MG63 (cell line): ENCODE measurements at places on chromosomes 7 and 10.

DNA sequence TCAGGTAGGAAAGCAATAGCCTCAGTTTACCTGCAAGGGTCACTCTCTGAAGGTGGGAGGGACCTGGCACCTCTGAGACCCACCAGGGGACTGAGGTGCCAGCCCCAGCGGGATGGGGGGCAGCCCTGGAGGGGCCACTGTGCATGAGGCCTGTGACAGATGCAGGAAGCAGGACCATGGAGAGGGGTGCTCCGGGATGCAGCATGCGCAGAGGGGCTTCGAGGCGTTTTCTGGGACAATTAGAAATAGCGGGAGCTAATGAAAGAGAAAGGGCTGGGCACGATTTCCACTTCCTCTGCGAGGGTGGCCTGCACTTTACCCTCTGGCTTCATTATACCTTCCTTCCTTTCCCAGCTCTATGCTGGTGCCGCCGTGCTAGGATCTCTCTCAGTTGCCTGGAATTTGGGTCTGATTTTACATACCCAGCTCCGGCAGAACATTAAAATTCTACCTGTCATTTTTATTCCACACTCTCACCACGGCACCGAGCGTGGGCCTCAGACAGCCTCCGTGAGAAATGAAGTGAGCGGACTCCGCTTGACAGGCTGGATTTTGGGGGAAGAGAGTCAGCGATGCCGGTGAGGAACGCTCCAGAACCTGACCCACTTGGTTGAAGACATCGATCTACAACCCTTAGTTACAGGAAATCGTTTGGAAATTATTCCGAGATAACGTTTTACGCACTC, 333.9 kb upstream of the PFKP start:
- no peak for DNase-seq

GRCh38 chr10:73167458-73167782, 388 bp downstream of the ECD start:
- DNase-seq = peak; percentile 2

DNA sequence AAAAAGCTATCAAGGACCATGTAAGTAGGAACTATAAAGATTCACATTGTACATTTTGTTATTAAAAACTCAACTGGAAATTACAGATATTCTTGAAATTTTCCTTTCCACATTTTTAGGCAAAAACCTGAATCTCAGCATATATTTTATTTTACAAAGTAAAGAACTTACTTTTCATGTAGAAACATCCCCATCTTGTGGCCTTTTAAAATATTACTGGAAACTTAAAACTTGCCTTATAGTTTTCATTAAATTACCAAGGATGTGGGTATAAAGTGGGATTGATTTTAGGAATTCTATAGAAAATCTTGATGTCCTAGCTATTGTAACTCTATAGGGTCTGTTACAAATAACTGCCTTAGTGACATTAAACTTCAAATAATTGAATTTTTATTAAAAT, 10.6 kb downstream of the DBF4 start:
- DNase-seq = no peak

DNA sequence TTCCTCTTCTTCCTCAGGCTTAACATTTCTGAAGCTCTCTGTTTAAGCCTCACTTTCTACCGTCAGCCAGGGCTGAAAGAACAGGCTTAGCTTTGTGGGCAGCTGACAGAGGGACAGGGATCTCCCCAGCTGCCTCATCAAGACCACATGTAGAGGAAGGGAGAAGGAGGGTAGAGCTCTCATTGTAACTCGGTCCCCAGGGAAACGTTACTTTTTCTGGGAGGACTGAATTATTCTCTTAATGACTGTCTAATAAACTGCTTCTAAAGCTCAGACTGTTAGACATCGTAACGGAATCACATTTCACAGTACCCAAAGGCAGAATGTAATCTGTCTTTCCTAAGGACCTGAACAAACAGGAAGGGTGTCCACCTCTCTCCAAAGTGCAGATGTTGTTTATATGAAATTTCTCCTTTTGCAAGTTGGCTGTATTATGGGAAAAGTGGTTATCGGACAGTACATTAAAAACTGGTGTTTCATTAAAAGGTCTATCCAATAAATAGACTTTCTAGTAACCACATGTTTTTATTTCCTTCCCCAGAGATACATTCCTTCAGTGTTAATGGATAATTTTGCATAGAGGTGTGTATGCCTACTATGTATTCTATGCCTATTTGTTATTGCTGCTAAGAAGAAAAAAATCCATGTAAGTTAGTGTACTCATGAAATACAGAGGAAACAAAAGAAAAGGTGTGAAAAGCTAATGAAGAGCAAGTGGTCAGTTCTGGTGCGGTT, 144.2 kb downstream of the CTTNBP2 start:
- DNase-seq = no peak

DNA sequence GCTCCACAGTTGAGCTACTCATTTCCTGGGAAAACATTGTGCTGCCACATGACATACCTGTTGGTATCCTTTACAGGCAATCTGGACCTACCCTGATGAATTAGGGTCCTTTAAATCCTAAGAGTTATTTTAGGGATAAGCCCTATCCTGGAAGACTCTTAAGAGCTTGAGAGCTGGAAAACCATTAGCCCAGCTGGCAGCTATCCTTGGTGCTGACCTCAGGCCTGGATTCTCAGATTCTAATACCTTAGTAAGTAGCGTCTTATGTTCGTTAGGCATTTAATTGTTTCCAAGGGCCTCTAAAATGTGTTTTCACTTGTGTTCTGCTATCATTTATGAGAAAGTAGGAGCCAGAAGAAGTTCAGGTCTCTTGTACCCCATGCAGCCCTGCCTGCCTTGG, 93.0 kb upstream of the SORCS3 start:
- no peak for DNase-seq

DNA sequence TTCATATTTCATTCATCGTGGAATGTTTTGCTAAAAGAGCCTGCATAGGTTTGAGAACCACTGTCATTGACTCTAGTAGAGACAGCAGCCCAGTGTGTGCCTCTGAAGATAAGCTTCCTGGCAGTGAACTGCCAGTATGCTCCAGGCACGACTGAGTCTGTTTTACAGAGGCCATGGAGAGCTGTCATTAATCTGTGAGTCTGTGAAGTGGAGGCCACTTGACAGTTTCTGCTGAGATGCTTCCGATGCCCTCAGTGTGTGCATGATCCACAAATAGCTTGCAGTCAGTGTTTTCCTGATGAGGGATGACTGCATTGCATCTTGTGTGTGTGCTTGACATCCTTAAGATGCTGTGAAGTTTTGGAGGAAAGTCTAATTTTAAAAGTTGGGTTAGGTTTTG, 162.2 kb downstream of the PFKFB3 start:
- DNase-seq = no peak

GRCh38 chr10:91797048-91797690, 1.1 kb upstream of the TNKS2 start:
- no peak for DNase-seq

DNA sequence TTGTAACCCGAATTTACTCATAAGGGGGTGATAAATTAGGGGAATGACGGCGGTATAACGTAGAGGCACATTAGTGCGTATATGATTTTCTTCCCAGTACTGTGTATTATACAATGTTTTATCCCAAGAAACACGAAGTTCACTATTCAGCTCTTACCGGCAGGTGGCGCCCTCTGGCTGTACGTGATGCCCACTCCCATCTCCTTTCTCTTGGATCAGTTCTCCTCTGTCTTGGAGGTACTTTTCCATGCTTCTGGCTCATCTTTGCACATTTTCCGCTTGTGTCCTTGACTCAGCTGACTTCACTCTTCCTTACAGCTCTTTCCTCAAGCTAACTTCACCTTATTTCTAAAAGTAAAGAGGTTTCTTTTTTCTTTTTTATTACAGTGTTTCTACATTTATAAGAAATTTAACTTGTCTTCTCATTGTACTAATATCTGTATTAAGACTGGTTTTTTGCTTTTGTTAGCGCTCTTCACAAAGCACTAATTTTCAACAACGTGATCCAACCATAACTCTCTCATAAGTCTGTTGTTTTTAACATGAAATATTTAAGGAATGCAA, 21.3 kb downstream of the TMEM176B start:
- DNase-seq = peak; percentile 60

DNA sequence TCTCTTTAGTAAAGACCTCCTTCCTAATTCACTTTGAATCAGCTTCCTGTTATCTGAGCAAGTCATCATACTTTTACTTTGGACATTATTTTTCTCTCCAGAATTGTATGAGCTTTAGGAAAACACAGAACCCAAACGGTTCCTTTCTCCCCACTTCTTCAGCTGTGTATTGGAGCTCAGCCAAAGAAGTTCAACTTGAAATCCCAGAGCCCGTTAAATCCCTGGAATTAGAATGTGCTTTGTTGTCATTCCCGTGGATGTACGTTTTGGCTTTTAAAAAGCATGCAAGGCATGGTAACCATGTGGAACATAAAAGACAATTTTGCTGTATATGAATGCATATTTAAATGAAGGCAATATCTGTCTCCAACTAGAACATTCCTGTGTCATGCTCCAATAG, 46.6 kb downstream of the AGMO start:
- no peak for DNase-seq

DNA sequence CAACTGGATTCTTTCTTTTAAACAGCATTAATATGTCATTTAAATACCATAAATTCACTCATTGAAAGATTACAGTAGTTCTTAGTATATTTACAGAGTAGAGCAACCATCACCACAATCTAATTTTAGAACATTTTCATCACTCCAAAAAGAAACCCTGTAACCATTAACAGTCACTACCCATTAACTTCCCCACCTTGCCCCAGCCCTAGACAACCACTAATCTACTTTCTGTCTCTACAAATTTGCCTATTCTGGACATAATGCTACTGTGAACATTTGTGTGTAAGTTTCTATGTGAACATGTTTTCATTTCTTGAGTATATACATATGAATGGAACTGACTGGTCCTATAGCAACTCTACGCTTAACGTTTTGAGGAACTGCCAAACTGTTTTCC, 42.4 kb downstream of the P4HA1 start:
- DNase-seq = no peak

GRCh38 chr7:36747280-36748016, 23.2 kb upstream of the AOAH start:
- peak; percentile 14 for DNase-seq

DNA sequence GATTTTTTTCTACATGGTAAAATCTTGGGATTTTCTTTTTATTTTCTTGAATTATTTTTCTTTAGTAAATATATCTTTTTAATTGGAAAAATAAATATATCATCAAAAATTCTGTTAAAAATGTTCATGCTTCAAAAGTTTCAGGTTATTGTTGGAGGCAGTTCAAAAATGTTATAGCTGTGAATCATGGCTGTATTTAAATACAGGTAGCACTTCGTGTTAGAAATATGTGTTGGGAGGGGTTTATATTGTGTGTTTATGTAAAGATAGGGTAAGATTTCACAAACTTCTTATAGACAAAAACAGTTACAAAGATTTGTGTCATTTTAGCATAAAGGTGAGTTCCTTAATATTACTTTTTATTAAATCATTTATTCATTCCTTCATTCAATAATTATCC, 60.4 kb downstream of the HDAC9 start:
- DNase-seq = no peak

GRCh38 chr7:11830582-11831155, 1.3 kb downstream of the THSD7A start:
- DNase-seq = no peak

GRCh38 chr10:51800121-51800520, 100.7 kb upstream of the CSTF2T start:
- DNase-seq = no peak

GRCh38 chr7:32673275-32673983, 178.1 kb downstream of the AVL9 start:
- no peak for DNase-seq

DNA sequence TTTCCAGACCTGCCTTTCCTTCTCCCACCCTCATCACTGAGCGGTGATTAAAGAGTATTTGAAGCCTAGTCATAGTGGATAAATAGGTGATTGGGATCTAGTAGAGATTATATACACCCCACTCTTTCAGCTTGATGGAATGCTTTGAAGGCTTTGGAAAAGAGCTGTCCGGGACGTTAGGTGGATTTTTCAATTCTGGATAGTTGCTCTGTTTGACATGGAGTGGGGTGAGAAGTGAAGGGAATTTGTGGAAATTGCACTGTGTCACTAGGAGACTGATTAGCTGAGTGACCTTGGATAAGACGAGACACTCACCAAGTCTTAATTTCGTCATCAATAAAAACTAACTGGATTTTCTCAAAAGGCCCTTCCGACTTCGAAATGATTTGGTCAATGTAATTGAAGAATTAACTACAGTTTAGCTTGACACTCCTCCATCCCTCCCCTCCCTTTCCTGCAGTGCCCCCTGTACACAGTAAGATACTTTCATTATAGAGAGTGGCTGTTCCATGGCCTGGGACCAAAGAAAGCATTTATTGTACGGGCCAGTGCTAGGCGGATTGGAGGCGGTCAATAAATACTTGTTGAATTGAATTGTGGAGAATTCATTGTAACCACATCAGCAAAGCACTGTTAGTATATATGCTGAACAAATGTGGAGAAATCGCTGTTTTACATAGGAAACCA, 962 bp downstream of the ZKSCAN1 start:
- no peak for DNase-seq

DNA sequence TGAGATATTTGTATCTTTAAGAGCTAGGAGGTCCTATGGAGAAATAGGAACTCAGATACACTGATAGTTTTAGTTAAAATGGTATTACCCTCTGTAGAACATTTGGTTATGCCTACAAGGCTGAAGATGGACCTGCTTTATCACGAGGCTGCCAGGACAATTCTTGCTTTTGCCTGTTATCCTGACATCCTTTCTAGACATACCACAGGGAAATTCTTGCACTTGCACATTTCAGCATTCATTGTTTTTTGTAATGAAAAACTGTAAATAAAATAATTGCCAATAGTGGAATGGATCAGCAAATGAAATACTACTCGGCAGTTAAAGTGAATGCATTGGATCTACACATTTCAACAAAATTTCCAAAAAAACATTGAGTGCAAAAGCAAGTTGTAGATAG, 9.7 kb downstream of the COL28A1 start:
- no peak for DNase-seq

- DNase-seq = peak; percentile 53
Measured at GRCh38 chr7:2701832-2702593, 14.0 kb downstream of the AMZ1 start.

DNA sequence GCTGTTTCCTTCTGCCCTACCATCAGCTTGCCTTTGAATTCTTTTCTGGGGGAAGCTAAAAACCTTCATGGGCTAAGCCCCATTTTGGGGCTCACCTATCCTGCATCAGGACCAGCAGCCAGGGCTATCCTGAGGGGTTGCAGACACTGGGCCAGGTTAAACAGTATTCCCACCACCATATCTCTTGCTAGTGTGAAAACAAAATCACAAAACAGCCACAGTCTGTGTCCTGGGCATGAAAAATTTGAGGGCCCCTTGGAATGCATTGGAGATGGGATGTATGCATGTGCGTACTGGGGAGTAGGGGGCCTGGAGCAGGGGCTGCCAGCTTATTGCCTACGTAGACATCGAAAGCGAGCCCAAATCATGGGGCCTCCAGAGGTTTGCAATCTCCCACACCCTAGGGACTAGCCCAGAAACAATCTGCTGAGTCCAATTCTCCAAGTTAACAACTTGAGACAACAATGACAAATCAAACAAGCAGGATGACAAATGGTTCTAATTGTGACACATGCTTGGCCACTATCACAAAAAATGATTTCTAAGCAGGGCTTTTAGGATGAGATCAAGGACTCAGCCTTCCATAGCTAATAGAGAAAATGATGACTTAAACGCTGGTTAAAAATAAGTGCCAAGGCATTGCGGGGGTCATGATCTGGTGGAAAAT, 557.1 kb downstream of the KCNMA1 start:
- no peak for DNase-seq
